Effector memory CD4-positive, alpha-beta T cell (primary cell): ENCODE measurements at places on chromosomes 7 and 10.

- no peak for DNase-seq
Measured at GRCh38 chr10:93436591-93437085, 45.5 kb downstream of the MYOF start.

GRCh38 chr10:31617133-31617532, 298.1 kb downstream of the ZEB1 start:
- no peak for DNase-seq

- no peak for DNase-seq
Measured at GRCh38 chr7:89332026-89332425, 536.5 kb upstream of the TEX47 start.

GRCh38 chr7:99012722-99013121, 131.2 kb downstream of the SMURF1 start:
- no peak for DNase-seq

- no peak for DNase-seq
Measured at GRCh38 chr7:107147464-107148393, 21.1 kb upstream of the HBP1 start.

DNA sequence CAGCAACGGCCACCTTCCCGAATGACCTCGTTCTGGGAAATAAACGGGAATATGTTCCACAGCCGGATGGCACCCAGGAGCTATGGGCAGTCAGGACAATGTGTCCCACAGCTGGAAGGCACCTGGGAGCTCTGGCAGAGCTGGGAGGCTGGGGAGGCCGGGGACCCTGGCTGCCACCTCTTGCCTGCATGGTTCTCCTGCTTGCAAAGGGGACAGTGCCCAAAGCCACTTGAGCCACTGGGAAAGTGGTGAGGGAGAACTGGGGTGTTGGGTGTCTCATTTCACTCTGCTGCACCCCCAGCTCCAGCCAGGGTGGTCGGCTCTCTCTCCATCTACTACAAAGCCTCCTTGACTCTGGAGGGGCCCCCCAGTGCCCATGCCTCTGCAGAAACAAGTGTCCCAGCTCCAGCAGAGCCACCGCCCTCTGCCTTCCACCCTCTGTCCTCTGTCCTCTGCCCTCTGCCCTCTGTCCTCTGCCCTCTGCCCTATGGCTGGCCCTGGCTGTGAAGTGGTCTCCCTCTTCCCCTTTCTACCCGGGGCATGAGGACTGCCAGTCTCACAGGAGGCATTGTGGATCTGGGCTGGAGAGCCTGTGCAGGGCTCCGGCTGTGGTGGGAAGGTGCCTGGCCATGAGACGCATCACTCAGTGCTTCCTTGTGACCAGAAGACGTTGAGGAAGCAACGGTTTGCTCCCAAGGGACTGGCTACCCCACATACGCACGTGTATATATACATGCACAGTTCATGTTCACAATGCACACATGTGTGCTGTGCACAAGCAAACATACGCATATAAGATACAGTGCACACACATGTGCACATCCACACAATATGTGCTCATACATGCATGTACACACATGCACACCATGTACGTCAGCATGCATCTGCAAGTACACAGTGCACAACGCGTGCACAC, 21.5 kb upstream of the INPP5A start:
- no peak for DNase-seq

GRCh38 chr10:84179059-84179710, 5.6 kb downstream of the GPR15LG start:
- DNase-seq: no peak

- no peak for DNase-seq
Measured at GRCh38 chr10:36448760-36449691, 676.4 kb upstream of the ANKRD30A start.

GRCh38 chr7:76304888-76305375, 2.5 kb downstream of the HSPB1 start:
- no peak for DNase-seq

DNA sequence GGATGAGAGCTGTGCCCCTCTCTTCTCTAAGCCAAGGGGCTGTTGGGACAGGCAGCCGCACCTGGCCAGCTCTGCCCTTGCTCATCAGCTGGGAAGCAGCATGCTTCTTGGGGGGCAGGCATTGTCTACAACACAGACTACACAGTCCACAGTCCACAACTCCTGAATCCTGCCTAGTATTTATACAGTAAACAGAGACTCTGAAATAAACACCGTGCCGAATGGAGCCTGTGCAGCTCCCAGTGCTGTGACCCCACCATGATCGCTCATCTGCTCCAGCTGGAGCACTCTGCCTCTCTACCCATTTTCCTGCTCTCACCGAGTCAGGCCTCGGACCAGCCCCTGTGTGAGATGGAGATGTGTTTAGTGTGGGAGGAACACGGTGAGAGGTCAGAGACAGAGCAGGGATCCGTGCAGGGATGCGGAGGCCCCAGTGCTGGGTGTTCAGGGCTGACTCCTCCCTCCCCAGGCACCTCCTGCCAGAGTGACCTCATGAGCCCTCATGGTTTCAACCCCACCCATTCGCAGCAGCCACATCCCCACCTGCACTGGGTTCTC, 608.0 kb downstream of the DNAJB6 start:
- DNase-seq: no peak

DNA sequence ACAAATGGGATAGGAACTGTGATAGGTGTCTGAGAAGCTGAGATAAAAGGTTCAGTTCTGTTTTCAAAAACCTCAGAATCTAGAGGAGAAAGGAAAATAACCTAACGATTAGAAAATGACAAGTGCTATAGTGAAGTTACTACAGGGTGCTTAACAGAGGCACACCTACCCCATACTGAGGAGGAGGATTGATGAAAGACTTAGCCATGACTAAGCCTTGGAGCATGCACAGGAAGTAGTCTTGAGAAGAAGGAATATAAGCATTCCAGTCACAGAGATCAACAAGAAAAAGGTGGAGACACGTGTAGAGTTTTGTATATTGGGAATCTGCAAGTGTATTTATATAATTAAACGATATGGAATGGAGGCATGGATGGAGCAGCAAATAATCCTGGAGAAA, 1225.5 kb upstream of the CELF2 start:
- DNase-seq: no peak

DNA sequence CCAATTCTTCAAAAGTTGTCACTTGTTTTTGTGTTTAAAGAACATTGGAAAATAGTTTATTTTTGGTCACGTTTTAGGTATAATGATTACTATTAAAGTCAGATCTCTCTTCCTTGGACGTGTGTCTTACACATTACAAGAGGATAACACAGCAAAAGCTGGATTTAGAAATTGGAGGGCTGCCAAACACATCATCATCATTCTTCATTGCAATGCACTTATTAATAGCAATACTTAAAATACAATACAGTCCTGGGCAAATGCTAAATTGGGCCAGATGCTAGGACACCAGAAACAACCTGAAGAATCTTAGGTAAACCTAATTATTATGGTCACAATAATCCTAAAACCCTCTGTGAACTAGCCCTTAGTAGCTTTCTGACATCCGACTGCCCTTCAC, 303.6 kb downstream of the DGKB start:
- no peak for DNase-seq

DNA sequence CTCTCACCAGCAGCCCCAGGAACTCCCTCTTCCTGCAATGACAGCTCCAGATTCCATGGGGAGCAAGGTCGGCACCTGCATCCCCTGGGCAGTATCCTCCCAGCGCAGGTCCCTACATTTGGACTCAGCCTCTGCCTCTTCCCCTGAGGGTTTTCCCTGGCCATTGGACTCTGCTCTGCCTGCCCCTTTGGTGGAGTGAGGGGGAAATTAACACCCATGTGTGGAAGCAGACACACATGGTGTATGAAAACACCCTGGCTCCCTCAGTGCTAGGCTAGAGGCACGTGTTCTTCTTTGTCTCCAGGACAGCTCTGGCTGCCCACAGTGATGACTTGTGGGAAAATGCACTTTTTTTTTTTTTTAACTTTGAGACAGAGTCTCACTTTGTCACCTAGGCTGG, 8.4 kb downstream of the PRF1 start:
- no peak for DNase-seq
